ENCODE measurements at places on chromosomes 1 and 21.
A peak's percentile ranks its signal among the peaks of the same experiment; 100 is the strongest.

GRCh38 chr1:1230656-1231399, 973 bp downstream of the SDF4 start:
- DNase-seq, result peak; percentile 14

- peak; percentile 87 for DNase-seq
These were observed 264.3 kb downstream of the RHOU start for GRCh38 chr1:228999446-229000170.

DNA sequence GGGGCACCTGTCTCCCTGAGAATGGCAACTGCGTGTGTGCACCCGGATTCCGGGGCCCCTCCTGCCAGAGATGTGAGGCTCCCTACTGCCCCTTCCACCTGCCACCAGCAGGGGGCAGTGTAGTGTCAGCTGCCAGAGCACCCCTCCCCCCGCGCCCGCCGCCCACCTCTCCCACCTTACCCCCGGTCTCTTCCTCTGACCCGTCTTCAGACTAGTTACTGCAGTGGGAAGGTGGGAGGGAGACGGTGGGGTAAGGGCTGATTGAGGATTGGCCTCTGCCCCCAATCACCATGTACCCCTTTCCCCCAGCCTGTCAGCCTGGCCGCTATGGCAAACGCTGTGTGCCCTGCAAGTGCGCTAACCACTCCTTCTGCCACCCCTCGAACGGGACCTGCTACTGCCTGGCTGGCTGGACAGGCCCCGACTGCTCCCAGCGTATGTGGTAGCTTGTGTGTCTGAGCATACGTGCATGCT, 10.1 kb upstream of the LRRC71 start:
- DNase-seq, result no peak

DNA sequence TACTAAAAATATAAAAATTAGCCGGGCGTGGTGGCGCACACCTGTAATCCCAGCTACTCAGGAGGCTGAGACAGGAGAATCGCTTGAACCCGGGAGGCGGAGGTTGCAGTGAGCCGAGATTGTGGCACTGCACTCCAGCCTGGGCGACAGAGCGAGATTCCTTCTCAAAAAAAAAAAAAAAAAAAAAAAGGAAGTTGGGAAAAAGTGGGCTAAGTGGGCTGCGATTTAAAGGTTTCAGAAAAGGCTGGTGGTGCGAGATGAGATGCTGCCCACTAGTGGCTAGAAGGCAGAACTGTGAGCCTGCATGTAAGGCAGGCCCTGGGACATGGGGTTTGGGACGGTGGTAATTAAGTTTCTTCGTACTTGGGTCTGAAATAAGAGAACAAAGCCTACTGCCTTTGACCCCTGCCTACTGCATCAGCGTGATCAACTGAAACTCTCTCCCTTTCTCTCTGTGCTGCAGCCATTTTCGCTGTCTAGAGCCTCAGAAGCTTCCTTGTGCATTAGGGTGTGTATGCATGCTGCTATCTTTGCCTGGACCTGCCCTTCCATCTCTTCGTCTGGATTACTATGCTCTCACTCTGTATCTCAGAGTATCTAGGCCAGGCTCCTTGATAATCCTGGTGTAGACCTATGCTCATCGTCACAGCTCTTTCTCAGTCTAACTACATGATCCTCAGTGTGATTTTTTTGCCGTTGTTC, 12.4 kb downstream of the FMOD start:
- peak; percentile 64 for DNase-seq

DNA sequence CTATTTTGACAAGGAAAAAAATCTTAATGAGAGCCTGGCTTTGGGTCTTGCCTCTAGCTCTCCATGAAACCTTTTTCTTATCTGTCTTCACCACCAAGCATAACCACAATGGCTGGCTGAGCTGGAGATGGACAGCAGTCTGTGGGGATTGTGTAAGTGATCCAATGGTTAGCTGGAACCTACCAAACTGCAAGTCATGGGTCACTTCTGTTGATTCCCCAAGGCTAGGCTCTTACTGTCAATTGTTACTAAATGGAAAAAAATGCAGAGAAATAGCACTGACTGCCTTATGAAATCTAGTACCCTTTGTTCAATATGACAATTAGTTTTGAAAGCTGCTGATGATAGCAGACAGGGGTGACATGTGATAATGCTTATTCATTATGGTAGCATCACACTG, 359.0 kb downstream of the ST6GALNAC3 start:
- DNase-seq, result no peak

DNA sequence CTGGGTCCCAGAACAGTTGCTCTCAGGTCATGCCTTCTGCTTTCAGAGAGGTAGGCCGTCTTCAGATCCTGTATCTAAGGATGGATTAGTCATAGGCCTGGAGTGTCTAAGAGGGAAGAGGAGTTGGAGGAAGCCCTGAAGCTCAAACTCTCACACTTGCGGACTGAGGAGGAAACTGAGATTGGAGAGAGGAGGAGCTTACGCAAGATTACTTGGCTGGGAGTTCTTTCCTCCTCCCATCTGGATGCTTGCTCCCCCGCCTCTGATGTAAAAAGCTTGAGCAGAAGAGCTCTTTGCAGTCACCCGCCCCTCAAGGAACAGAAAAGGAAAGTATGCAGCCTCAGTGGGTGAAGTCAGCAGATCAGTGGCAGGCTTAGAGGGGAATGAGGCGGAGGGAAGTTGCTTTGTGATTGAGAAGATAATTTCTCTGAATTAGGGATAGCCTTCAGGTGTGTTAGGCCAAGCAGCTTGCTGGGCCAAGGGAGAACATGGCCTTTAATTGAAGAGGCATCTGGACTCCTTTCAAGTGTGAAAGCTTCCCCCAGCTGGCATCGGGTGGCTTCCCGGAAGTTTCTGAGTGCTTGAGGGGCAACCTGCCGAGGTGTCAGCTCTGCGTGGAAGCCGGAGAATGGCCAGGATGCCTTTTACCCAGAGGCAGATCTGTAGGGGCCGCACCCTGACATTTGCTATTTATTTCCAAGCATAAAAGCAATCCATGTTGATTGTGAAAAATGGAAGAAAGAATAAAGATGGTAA, 6.6 kb downstream of the ADORA1 start:
- DNase-seq, result no peak
